ENCODE measurements at places on chromosomes 2 and 18.

GRCh38 chr18:26003356-26003755, 87.1 kb downstream of the SS18 start:
- no peak for DNase-seq

DNA sequence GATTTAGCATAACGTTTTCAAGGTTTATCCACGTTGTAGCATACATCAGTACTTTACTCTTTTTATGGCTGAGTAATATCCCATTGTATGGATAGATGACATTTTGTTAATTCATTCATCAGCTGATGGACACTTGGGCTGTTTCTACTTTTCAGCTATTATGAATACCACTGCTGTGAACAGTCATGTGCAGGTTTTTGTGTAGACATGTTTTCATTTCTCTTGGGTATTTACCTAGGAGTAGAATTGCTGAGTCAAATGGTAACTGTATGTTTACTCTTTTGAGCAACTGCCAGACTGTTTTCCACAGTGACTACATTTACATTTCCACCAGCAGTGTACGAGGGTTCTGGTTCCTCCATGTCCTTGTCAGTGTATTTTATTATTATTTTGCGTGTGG, 33.9 kb downstream of the COX7A2L start:
- no peak for DNase-seq

- no peak for DNase-seq
Measured at GRCh38 chr2:159648643-159649042, 32.3 kb upstream of the BAZ2B start.

GRCh38 chr2:174683392-174683759, 80.9 kb downstream of the CHRNA1 start:
- no peak for DNase-seq

DNA sequence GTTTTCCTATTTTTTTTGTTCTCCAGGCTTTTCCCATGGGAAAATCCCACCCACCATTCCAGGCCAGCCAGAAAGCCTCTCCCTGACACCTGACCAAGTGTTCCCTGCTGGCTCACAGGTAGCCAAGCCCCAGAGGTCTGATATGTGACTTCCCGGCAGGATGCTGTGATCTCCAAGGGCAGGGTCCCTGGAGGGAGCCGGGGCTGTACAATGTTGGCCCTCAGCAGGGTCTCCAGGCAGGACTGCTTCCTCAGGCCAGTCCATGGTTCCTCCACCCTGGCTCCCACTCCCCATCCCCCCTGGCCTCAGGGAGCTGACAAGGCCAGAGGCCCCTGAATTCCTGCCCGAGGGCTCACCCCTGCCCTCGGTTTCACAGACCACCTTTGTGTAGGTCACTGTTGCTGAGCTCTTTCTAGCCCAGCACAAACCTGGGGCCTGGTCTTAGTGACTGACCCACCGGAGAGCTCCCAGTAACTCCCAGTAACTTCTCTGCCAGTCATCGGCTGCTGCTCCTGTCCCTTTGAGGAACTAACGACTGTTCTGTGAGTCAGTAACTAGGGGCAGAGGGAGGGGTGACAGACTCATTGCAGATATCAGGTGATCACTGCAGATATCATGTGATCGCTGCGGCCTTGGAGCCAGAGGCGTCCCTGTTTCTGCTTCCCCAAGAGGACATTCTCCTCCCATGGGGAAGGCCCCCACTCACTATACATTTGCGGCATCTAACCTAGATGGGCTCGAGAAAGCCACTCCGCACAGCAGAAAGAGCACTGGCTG, 38.7 kb downstream of the SDC1 start:
- DNase-seq: no peak

DNA sequence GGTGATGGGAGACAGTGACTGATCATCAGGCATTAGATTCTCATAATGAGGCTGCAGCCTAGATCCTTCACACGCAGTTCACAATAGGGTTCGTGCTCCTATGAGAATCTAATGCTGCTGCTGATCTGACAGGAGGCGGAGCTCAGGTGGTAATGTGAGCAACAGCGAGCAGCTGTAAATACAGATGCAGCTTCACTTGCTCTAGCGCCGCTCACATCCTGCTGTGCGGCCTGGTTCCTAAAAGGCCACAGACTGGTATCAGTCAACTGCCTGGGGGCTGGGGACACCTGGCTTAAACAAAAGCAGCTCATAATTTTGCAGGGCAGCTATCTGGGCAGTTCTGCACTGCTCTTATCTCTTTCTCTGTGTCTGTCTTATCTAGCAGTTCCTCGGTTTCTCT, 20.4 kb upstream of the CD226 start:
- DNase-seq: no peak

GRCh38 chr2:101698844-101699754, 1.6 kb downstream of the MAP4K4 start:
- no peak for DNase-seq

GRCh38 chr2:134118279-134119116, 135.4 kb upstream of the MGAT5 start:
- peak; percentile 42 for DNase-seq

- DNase-seq: no peak
Measured at GRCh38 chr2:231785413-231785812, 832 bp upstream of the COPS7B start.

DNA sequence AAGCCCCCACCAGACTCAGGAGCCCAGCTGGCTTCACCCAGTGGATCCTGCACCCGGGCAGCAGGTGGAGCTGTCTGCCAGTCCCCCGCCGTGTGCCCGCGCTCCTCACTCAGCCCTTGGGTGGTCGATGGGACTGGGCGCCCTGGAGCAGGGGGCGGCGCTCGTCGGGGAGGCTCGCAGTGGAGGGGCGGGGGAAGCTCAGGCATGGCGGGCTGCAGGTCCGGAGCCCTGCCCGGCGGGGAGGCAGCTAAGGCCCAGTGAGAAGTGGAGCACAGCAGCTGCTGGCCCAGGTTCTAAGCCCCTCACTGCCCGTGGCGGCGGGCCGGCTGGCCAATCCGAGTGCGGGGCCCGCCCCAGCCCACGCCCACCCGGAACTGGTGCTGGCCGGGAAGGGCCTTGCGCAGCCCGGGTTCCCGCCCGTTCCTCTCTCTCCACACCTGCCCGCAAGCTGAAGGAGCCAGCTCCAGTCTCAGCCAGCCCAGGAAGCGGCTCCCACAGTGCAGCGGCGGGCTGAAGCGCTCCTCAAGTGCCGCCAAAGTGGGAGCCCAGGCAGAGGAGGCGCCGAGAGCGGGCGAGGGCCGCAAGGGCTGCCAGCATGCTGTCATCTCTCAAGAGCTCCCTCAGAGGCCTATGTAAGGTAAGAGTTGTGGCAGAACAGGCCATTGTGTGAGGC, 1307.8 kb upstream of the TMEFF2 start:
- no peak for DNase-seq

DNA sequence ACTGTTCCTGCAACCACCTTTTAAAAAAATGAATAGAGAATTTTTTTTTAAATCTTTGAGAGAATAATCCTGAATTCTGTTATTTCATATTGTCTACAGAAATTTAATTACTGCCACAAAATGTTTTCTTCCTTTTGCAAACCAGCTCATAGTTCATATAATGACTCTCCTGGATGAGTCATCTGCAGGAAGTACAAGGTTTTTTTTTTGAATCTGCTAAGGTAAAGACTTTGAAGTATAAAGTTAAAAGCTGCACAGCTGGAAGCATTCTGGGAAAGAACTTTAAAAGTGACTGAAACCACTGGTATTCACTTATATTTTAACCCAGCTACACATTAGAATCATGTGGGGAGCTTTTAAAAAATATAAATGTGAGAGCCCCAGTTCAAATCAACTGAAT, 25.4 kb downstream of the SESTD1 start:
- DNase-seq: no peak

GRCh38 chr2:96760986-96761832, 507 bp downstream of the CNNM4 start:
- no peak for DNase-seq

- DNase-seq: no peak
Measured at GRCh38 chr18:55787536-55788073, 199.6 kb upstream of the TCF4 start.

DNA sequence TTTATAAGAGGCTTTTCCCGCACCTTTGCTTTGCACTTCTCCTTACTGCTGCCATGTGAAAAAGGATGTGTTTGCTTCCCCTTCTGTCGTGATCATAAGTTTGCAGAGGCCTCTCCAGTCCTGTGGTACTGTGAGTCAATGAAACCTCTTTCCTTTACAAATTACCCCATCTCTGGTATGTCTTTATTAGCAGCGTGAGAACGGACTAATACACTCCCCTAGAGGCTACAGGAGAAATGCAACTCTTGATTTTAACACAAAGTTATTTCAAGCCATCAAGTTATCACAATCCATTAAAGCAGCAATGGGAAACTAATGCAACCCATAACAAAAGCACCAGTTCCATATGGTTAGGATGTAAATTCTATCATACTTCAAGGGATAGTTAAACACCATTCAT, 1378.8 kb upstream of the DDX18 start:
- DNase-seq: no peak

- no peak for DNase-seq
Measured at GRCh38 chr2:152804687-152805408, 86.4 kb downstream of the ARL6IP6 start.
